ENCODE measurements at places on chromosomes 11 and 22.

GRCh38 chr11:126197277-126197939 lies 14.0 kb downstream of the RPUSD4 start:
- DNase-seq = no peak

- DNase-seq = no peak
Observed at GRCh38 chr11:8775332-8775731, 92.7 kb downstream of the RPL27A start.

DNA sequence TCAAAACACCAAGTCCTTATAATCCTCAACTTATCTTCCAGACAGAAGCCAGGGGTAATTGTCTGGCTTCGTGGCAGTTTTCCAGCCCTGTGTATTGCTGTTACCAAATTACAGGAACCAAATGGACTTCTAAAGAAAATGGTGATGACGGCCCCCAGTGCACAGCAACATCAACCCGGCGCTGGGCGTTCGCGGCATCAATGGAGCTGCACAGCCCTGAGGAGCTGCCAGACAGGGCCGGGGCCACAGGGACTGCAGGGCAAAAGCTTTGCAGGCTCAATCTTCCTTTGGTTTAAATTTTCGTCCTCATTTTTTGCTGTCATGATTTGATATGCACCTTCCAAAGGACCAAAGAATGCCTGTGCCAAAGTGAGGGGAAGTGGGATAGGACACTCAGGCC lies 292.5 kb downstream of the BRD1 start:
- DNase-seq = no peak

DNA sequence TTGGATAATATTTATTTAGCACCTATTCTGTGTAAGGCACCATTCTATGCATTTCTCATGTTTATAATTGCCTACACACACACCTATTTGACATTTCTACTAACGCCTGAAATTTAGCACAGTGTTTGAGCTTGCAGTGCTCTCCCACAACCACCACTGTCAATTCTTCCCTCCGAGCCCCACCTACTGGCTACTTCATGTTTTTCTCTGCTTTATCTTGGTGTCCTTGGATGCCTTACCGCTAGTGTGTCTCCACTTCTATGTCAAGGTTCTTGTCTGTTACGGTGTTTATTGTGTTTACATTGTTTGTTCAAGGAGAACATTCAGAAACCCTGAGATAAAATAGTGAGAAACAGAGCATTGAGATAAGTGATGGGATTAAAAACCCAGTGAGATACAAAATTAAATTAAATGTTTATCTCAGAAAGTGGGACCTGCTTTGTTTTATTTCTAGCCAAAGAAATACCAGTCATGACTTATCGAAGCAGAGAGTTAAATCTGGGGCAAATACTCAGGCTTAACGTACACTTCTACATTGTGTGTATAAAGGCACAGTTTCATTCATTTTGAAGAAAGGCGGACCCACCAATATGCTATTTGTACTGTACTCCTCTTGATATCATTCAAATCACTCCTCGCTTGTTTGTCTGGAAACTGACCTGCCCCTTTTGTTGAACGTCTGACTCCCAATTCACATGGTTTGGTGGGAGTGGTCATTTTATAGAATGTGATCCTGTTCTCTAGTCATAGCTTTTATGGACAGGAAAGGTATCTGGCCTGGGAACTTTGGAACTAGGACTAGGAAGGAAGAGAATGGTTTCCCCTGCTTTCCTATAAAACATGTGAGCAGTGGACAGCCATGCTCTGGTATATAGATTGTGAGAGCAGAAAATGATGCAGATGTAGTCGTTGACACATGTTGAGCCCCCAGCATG lies 39.2 kb upstream of the SLC36A4 start:
- no peak for DNase-seq

DNA sequence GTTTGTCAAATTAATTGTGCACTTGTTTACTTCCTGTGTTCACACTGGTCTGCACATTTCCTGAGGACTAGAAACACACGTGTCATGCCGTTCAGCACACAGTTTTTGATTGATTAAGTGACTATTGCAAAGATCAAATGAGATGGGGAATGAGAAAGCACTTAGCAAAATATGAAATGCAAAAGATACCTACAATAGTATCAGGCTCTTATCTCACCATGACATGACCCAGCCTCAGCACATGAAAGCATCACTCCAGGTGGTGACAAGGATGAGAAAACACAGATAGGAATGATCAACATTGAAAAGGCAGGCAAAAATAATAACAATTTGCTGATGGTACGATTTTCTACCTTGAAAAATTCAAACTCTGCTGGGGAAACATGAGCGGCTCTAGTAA lies 42.1 kb upstream of the TP53I11 start:
- no peak for DNase-seq

- no peak for DNase-seq
Observed at GRCh38 chr11:2406878-2407410, 6.4 kb downstream of the TSSC4 start.

- no peak for DNase-seq
Observed at GRCh38 chr11:80958361-80958760, 1517.5 kb upstream of the TENM4 start.

GRCh38 chr22:28955817-28956216 lies 72.4 kb downstream of the ZNRF3 start:
- peak; percentile 60 for DNase-seq

DNA sequence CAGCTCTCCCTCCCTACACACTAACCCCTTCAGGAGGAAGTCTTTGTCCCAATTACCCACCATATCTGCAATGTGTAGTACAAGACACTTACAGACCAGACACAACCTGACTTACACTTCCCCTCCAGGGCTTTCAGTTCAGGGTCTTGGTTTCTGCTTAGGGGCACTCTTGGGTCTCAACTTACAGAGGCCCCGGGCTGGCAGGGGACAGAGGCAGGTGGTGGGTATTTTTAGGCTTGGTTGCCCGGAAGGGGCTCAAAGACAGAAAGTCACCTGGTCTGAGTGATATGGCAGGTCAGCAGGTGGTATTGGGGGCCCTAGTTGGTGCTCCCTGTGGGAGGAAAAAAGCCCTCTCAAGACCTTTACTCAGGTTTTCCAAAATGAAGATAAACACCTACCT lies 3.4 kb upstream of the TMEM184B start:
- DNase-seq = no peak

DNA sequence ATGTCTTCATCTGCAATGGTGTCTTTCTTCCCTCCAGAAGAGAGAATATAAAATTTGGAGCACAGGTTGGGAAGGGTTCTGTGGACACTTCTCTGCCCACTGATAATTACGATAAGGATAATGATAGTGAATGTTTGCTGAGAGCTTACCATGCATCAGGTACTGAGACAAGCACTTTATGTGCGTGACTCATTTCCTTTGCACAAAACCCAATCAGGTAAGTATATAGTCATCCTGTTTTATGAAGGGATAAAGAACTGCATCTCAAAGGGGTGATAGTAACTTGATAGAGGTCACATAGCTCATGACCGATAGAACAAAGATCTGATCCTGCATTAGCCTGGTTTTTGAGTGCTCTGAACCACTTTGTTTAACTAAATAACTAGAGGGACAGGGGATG lies 9.4 kb downstream of the DRD2 start:
- DNase-seq = no peak

DNA sequence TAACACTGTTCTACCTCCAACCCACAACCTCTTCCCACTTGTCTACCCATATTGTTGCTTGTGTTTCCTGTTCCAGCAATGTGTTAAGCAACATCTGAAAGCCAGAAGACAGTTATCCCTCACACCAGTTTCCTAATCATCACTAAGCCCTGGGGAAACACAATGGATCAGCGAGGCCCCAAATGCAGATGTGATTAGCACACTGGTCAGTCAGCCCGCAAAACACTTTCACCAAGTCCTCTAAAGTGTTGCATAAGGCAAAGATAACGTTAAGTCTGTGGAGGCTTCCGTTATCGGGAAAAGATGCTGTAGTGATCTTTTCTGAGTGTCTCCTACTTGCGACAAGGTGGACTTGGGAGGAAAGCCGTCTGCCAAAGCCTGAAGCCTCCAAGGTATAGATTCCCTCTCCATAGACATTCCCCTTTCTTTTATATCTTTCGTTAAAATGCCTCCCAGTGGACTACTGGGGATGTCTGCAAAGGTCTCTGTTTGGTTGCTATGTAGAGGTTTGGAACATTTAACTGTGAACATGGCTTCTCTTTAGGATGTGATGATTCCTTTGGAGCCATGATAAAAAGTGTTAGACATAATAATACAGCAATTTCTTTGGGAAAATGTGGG lies at the start of gene MS4A3:
Gene MS4A3, plus strand, starts transcription at position 317 of the 621 bp plus-strand sequence. CDS start 4,496 bp downstream, outside the sequence.
- no peak for DNase-seq

GRCh38 chr11:94150056-94150455 lies 21.4 kb downstream of the PANX1 start:
- no peak for DNase-seq

- no peak for DNase-seq
Observed at GRCh38 chr22:35133702-35134380, 67.9 kb downstream of the ISX start.

GRCh38 chr11:87398931-87399330 lies 361.2 kb downstream of the TMEM135 start:
- DNase-seq = no peak

- DNase-seq = no peak
Observed at GRCh38 chr11:32466279-32466915, 31.1 kb upstream of the WT1 start.

GRCh38 chr11:117814766-117815261 lies 9.7 kb downstream of the FXYD2 start:
- DNase-seq = peak; percentile 71

DNA sequence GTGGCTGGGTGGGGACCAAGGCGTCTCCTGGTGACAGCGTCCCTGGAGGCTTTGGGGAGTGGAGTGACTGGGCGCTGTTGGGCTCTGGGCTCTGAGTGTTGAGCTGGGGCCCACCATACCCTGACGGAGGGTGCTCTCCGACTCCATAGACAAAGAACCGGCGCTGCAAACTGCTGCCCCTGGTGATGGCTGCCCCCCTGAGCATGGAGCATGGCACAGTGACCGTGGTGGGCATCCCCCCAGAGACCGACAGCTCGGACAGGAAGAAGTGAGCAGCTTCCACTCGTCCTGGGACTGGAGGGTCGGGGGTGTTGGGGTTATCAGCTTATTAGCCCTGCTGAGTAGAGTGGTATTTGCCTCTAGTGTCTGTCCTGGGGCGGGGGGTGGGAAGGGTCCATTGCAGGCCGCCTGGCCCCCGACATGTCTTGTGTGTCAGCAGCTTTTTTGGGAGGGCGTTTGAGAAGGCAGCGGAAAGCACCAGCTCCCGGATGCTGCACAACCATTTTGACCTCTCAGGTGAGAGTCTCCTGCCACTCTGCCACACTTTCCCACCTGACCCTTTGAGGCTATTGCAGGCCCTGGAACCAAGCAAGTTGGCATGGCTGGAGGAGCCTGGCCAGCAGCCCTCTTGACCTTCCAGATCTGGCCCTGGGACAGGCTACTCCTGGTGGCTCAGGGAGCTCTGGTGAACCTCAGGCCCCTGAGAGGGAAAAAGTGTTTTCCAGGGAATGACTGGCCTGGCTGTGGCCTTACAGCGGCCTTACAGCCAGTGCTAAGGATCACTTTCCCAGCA lies 7.6 kb downstream of the CLDN5 start:
- no peak for DNase-seq

GRCh38 chr11:106012744-106013143 lies 9.3 kb downstream of the MSANTD4 start:
- no peak for DNase-seq

GRCh38 chr11:76808171-76808570 lies 25.0 kb downstream of the TSKU start:
- DNase-seq = no peak

GRCh38 chr11:3155216-3155615 lies 9.9 kb downstream of the OSBPL5 start:
- no peak for DNase-seq

DNA sequence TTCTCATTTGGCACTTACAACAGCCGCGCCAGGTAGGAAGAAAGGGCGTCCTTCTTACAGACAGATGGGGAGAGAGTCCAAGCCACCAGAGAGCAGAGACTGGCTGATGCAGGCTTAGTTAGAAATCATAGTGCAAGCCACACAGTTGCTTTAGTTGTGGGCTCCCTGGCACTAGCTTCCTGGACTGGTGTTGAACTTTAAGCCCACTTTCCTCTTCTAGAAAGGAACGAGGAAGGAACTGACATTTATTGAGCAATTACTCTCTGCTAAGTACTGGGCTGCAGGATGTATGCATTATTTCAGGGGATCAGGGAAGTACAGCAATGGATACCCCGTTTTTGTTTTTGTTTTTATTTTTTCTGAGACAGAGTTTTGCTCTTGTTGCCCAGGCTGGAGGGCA lies 3.0 kb downstream of the BACE1 start:
- DNase-seq = no peak

GRCh38 chr11:19820100-19820499 lies 107.5 kb downstream of the NAV2 start:
- DNase-seq = no peak

- no peak for DNase-seq
Observed at GRCh38 chr11:95324826-95325225, 93.8 kb upstream of the SESN3 start.

DNA sequence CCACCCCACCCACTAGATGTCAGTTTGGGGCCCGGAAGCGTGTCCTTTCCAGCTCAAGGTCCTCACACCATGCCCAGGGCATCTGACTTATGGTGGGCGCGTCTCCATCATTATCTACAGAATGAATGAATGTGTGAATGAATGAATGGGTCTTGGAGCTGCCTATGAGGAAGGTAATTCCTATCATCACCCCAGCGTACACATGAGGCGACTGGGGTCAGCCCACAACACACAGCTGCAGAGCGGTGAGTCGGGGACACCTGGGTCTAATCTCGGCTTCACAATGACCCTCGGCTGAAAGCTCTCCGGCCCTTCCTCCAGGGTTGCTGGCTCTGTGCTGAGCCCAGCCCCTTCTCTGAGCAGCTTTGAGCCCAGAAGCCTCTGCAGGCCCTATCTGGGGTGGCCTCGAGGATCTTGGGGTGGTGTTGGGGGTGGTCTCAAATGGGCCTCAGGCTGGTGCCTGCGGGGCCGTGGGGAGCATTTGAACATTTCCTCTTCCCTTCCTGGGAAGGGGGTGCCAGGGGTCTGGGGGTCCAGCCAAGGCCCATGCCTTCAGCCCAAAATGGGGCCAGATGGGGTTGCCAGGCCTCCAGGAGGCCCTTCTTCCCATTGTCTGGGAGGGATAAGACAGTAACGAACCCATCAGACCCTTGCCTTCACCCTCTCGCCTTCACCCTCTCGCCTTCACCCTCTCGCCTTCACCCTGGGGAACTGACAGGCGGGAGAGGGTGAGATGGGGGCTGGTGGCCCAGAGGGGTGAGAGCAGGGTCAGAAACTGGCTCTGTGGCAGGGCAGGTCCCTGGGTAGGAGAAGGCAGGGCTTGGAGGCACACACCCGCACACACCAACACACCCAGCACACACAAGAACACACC lies 82.4 kb downstream of the MYEOV start:
- DNase-seq = no peak

DNA sequence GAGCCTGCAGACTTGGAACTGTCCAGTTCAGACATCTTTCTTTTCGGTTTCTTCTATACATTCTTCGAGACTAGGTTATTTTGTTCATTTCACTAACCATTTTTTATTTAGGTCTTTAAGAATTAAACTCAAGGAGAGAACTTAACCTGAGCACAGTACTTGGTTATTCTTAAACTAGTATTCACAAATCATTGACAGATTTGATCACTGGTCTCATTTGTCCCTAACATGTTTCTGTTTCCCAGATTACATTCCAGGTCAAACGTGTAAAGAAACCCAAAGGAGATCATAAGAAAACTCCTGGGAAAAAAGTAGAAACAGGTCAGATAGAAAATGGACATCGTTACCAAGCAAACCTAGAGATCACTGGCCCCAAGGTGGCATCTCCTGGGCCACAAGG lies 85.1 kb downstream of the TTC17 start:
- no peak for DNase-seq

All from activated CD4-positive, alpha-beta T cell treated with anti-CD3 and anti-CD28 coated beads for 4 hours (primary cell).